ENCODE measurements at places on chromosomes 3 and 15.

DNA sequence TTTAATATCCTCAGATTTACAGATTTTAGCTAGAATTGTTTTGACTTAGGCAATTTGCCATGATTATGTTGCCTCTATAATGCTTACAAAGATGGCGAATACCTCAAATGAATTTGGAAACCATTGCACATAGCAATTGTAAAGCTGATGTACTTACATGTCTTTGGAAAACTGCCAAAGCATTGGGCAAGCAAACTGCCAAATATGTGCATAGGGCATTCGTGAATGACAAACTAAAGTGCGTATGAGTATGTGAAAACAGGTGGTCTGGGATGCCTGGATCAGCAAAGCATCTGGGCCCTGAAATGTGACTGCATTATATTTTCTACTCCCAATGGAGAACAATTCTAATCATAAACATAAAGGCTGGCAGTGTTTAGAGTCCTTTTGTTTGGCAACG is 445.3 kb upstream of the ROBO1 start:
- no peak for DNase-seq

GRCh38 chr3:102034639-102035451 is 185.5 kb downstream of the NFKBIZ start:
- no peak for DNase-seq

GRCh38 chr3:197801891-197802778 is 11.1 kb downstream of the LRCH3 start:
- no peak for DNase-seq

GRCh38 chr3:79761441-79761840 is 6.4 kb downstream of the ROBO1 start:
- no peak for DNase-seq

- no peak for DNase-seq
These were observed 171.0 kb upstream of the COL8A1 start for GRCh38 chr3:99467420-99467819.

DNA sequence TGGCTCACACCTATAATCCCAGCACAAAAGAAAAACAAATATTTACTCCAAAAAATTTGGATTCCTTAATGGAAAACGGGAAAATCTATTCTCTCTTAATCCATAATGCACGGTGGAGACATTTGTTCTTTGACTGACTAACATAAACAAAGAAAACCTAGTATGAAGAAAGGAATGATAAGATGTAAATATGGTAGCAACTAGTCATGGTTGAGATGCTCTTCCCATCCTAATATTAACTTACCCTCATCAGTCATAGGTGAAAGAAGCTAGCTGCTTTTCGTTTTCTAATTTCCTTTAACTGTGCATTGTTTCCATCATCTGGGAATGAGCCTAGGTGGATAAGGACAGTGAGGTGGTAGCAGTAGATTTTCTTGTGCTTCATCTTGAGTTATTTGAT is 22.0 kb downstream of the MAP4 start:
- no peak for DNase-seq
